Inflammatory macrophage treated with lipopolysaccharide for 4 hours (primary cell): ENCODE measurements at places on chromosomes 11 and 22.

DNA sequence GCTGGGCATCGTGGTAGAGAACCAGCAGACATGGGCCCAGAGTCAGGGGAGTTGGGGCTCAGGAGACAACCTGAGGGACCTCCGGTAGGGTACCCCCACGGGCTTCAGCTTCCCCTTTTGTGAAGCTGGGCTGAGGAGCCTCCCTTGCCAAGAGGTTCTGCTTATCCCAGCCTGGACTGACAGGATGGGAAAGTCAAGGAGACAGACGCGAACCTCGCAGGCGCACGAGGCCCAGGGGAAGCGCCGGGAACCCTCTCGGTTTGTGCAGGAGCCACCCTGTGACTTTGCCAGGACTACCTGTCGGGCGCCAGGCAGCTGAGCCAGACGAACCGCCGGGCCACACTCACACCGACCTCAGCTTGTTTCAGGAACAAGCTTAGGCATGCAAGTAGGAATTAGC, 566.1 kb downstream of the BRD1 start:
- no peak for DNase-seq

DNA sequence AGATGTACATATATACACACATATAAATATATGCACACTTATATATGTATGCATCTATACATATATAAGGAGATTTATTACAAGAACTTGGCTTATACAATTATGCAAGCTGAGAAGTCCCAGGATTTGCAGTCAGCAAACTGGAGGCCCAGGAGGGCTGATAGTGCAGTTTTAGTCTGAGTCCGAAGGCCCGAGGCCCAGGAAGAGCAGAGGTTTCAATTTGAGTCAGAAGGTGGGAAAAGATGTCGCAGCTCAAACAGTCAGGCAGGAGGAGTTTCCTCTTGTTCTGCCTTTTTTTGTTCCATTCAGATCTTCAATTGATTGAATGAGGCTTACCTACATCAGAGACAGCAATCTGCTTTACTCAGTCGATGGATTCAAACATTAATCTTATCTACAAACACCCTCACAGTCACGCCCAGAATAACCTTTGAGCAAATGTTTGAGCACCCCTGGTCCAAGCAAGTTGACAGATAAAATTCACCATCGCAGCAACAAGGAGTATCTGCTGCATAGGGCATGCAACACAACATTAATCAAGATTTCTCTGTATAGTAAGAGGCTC, 4.0 kb upstream of the SGSM1 start:
- no peak for DNase-seq

- DNase-seq, result no peak
Measured at GRCh38 chr22:46410291-46410808, 74.8 kb downstream of the TRMU start.

- DNase-seq, result no peak
Measured at GRCh38 chr11:133576351-133576750, 44.0 kb upstream of the OPCML start.

DNA sequence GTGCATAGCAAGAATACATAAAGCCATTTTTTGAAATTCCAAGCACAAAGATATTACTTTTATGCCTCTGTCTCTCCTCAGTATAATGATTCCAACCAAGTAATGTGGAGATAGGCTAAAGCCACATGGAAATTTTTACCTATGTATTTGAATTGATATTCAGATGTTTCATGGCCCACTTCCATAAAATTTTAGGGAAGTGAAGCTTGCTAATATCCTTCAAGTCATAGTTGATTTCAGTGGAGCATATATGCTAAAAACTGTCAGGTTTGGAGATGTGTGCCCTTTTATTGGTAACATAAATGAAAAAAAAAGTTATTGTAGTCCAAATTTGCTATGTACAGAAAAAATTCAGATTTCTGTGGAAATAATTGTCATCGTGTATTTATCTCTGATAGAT, 12.3 kb downstream of the MS4A4E start:
- DNase-seq, result peak; percentile 34

DNA sequence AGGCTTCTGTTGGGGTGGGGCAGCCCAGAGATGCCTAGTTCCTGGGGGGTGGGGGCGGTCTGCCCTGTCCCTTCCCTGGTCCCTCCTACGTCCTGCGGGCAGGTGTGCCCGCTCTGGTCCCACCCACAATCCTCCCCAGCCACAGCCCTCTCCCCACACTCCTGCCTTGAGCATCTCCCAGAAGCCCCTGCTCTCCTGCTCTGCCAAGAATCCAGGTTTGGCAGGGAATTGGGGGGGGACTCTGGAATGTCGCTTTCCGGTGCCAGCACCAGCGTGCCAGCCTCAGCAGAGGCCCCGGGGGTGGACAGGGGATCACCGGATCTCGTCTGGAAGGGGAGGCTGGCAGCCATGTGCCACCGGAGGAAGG, 11.4 kb upstream of the PDGFB start:
- DNase-seq, result no peak

DNA sequence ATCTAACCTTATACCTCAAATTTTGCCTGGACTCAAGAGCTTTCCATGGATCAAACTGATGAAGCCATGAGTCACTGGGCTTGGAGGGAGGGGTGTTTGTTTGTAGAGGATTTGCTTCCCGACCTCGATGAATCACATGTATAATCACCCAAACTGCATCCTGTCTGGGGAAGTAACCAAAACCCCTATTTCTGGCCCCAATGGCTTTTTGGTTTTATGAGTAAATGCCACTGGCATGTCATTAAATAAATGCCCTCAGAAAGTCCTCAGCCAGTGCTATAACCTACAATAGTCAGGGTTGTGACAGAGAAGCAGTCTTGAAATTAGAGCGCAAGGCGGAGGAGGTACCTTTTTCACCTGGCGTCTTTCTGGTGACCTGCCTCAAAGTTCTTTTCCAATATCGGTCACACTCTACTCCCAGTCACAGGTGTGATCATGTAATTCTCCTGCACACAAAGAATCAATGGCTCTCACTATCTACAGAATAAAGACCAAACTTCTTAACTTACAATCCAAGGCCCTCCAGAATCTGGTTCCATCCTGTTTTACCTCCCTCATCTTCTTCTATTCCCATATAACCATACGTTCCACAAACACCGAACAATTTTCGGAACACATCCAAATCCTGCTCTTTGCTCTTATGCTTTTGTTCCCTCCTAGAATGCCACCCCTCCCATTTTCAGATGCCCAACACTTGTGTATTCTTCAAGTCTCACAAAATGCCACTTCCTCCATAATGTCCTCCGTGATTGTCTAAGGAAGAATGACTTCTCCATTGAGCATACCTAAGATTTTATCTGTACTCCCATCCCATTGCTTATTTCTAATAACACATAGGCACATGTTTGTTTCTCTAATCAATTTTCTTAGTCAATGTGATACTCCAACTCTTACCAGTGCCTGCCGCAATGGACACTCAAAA, 81.3 kb upstream of the BLID start:
- DNase-seq, result no peak

DNA sequence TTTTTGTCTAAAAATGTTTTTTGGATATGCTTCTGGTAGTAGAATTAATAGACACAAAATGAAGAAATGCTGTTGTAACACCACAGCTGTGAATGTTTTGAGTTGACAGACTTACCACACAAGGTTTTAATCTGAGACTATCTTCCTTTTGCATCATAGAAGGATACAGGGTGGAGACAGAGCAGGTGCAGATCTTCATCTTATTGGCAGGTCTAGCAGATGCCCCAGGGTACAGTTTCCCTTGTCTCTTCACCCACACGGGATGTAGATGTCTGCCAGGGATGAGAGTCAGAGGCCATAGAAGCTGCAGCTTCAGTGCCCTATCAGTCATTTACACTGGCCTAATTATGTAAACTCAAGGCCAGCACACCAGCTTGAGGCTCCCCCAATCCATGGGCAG, 985 bp downstream of the OOSP3 start:
- DNase-seq, result no peak

DNA sequence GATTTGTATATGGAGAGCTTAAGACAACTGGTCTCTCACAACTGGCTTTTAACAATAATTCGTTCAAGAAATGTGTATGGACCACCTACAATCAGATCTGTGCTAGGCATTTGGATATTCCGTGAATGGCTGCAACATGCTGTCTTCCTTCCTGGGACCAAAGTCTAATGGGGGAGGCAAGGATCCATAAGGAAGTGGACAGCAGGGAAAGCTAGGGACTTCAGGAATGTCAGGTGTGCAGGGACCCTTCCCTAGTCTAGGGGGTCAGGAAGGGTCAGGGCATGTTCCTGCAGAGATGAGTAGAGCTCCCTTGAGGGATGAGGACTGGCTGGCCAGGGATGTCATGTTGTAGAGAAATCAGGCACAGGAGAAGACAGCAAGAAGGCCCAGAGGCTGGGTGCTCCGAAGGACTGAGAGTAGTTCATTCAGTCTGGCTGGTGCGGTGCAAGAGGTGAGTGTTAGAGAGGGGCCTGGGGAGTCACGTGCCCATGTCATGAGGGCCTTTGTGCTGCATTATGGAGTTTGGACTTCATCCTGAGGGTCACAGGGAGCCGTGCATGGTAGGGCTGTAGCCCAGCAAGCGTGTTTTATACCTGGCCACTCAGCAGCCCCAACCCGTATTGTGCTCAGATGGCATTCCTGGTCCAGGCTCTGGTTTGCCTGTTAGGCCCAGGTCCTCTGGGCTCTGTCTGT, 8.5 kb upstream of the NECTIN1 start:
- DNase-seq, result no peak

DNA sequence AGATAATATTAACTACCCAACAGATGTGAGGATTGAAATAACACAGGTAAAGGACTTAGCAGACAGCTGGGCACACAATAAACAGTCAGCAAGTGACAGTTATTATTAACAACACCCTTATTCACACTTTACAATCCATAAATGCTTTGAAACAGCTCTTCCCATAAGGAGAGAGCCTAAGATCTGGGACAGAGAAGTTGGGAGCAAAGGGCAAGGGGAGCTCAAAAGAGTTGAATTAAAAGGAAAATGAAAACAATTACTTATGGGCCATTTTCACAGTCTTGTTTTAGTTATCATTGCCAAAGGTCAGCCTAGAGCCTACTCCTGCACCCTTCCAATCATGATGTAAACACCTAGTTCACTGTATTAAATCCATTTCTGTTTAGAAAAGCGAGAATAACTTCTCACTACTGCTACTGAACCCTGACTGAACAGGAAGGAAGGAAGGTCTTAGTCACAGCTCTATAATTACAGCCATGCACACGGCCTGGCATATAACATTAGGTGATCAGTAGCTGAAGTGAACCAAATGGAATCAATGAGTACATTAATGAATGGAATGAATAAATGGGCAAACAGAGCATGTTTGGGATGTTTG, 111.3 kb downstream of the PLEKHA7 start:
- peak; percentile 11 for DNase-seq

DNA sequence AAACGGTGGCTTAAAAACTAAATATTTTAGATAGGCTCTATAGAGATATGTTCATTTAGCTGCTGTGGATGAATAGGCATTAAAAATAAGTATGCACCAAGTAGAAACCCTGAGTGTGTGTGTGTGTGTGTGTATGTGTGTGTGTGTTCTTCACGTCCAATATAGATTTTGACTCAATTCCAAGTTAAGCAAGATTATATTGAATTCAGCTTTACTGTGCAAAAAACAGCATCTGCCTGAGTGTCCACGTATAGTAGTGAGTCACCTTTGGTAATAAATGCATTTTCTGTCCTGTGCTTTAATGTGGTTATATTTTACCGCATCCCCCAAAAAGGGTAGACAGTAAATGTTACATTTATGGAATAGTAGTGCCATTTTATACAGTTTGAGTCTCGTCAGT, 71.2 kb downstream of the PDHX start:
- no peak for DNase-seq

GRCh38 chr11:126335463-126335760, 20.1 kb upstream of the ST3GAL4 start:
- no peak for DNase-seq

DNA sequence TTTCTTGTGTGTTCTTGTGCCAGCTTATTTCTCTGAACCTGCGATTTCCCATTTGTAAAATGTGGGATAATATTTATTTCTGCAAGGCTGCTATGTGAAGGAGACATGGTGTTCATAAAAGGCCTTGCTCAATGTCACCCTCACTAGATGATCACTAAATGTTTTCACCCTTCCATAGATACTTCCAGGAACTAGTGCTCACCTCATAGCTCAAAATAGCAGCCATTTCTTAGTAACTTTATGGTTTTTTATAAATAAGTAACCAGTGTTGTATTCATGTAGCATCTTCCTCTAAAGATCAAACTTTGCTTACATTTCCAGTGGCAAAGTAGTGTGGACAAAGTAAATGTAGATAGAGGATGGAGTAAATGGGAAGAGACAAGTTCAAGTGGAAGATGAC, 23.8 kb downstream of the SYTL2 start:
- DNase-seq, result no peak

DNA sequence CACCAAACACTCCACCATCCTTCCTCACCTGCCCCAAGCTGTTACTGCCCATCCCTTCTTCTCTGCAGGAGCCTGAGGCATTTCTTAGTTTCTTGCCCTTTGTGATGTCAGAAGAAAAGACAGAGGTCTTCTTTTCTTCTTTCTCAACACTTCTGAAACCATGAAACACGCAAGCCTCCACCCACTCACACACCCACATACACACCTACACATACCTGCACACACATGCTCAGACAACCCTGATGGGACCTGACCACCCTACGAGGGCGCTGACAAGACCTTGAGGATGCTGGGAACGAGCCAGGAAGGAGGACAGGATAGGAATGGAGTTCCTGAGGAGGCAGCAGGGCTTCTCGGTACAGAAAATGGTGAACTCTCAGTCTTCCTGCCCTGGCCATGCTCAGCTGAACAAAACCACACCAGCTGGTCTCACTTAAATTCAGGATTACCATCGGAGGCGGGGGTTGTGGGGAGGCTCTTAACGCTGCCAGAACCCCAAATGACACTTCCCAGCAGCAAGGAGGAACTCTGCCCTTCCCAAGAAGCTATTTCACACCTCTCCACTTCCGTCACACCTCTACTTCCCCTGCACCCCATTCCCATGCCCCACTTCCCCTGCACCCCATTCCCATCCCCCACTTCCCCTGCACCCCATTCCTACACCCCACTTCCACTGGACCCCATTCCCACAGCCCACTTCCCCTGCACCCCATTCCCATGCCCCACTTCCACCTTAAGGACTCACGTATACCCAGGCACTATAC, 41.0 kb downstream of the CSF2RB start:
- no peak for DNase-seq

- DNase-seq, result no peak
Measured at GRCh38 chr11:28566339-28567089, 458.3 kb downstream of the METTL15 start.

GRCh38 chr11:3186166-3186953, 21.2 kb upstream of the OSBPL5 start:
- no peak for DNase-seq

GRCh38 chr11:120334894-120335462, 1.2 kb upstream of the ARHGEF12 start:
- DNase-seq, result peak; percentile 81
